Left renal pelvis (tissue), 4 donors: ENCODE measurements at places on chromosomes 13 and 19. TPM values are rescaled to one million over a fixed set of nuclear protein-coding genes. Genes with fewer than 3 reads are reported as not detected.

GRCh38 chr13:74820809-74821208 is 661.2 kb downstream of the TBC1D4 start:
- no peak for DNase-seq

- DNase-seq: no peak
These were observed 8.8 kb upstream of the GNG7 start for GRCh38 chr19:2711172-2711874.

GRCh38 chr19:8081569-8082550 is 29.3 kb downstream of the CCL25 start:
- no peak for DNase-seq

WDR62 gene
- polyA plus RNA-seq: 4.4 TPM

COL4A1 gene
- polyA plus RNA-seq: 482 TPM

DNA sequence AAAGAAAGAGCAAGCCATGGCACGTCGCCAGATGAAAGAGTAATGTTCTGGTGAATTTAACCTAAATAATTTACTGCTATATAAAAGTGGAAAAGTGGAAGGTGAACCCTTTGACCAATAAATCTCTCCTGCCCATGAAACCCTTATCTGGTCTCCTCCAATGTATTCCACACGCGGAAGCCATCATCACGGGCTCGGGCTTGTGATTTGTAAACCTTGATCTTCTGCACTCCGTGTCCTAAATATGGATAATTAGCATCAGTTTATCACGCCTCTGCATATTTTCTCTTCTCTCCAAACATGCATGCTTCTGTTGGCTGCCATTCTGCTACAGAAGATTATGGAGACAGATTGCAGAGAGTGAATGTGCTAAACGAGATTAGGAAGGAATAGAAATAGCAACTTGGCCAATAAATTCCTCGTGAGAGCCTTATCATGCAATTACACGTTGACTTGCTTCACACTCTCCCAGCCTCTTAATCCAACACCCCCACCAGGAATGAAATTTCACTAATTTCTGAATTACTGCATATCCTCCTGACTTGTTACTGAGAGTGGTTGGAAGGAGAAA is 34.5 kb downstream of the SOX1 start:
- DNase-seq: no peak

DNA sequence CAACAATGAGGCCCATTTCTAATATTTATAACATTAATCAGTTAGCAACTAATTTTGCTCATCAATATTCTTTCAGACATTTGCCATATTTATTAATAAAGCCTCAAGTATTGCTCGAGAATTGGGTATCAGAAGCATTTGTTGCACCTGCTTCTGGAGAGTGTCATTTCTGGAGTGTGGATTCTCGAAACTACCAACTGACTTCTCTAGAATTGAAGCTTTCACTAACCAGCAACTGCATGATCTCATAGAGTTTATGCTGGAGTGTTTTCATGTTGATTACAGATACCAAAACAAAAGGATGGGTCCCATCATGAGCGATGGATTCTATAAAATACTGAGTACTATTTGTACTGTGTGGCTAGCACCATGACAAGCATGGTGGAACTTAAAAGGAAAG is 121.0 kb upstream of the SLC7A1 start:
- DNase-seq: no peak

DNA sequence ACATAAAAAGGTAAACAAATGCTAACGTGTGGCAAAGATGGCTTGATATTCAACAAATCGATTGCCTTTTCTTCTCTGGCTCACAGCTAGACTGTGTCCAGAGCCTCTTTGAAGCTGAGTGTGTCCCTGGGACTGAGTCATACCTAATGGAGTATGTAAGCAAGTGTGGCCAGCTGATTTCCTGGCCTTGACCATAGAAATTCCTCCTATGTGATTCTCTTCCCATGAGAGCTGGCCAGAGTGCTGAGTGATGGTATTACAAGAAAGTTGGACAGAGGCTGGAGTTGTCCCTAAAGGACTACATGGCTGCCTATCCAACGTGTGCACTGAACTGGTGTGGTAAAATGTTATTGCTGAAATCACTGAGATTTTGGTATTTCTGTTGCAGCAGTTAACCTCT is 320.1 kb upstream of the SLC10A2 start:
- DNase-seq: no peak

GRCh38 chr19:41500443-41500842 is 57.5 kb downstream of the ERICH4 start:
- DNase-seq: no peak

- no peak for DNase-seq
These were observed 159.6 kb downstream of the FOXO1 start for GRCh38 chr13:40506592-40507446.

DNA sequence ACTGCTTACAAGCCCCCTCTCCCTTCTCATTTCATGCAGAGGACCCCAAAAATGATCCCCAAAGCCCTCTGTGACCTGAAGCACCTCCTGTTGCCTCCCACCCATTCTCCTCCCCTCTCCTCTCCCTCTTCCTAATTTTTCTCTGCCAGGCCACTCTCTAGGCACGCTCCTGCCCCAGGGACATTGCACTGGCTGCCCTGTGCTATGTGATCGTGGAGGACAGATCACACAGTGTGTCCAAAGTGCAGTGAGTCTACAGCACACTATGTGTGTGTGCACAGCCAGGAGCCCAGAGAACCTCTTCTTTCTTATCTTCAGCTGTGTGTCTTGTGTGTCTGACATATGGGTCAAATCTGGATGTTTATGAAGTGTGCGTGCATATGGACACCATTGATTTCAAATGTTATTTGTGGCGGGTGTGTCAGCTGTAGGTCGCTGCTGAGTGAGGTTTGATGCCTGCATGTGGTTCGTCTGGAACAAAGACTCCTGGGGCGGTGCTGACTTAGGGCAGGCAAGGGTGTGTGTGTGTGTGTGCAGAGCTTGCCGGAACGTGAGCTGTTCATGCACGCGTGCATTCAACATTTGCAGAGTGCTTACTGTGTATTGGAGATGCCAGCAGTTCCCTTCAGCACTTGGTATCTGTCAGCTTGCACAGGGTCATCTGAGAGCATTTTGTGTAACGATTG is 2.1 kb upstream of the KLHL26 start:
- no peak for DNase-seq

DNA sequence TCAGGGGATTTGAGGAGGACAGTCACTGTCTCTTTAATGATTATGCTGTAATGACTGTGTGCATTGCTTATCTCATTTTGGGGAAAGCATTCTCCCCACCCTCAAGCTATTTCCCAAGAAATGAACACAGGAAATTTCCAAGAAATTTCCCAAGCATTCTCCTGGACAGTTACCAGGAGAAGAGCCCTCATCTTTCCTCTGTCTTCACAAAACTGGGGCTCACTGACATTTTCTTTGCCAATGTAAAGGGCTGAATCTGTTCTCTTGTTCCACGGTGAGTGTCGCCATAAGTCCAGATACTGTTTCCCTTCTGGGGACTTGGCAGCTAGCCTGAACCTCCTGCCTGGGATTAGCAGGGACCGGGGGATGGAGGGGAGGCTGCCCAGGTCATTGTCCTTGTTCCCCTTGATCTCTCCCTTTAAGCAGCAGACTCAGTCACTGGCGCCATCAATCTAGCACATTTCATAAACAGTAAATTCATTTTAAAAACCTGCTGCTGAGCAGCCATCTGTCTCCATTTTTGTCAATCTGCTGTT is 172.8 kb downstream of the DNAJC15 start:
- no peak for DNase-seq

GRCh38 chr13:18949489-18949761 is 232.2 kb downstream of the TUBA3C start:
- no peak for DNase-seq

GRCh38 chr13:36717966-36718545 is 44.2 kb downstream of the SERTM1 start:
- DNase-seq: no peak

- no peak for DNase-seq
These were observed 472.2 kb downstream of the MYO16 start for GRCh38 chr13:109101550-109102144.

GRCh38 chr19:812049-812746 is 9.6 kb downstream of the PLPPR3 start:
- DNase-seq: no peak

DNA sequence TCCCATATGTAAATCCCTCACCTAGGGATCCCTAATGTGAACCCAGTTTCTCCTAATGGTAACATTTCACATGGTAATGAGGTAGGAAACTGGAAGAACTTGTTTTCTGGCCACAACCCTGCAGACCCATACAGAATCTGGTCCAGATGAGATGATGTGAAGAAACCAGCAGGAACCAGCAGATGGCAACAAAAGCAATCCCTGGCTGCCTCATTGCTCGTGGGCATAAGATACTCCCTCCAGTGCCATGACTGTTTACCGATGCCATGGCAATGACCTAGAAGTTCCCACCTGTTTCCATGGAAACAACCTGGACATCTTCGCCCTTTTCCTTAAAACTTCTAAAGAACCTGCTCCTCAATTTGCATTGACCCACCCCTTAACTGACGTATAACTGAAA is 1.4 kb upstream of the CD209 start:
- DNase-seq: no peak

SIGLEC5 gene
- polyA plus RNA-seq: 0.62 TPM

CBY2 gene
- not detected for polyA plus RNA-seq

- DNase-seq: no peak
These were observed 57.8 kb downstream of the CCDC70 start for GRCh38 chr13:51919531-51919930.

- DNase-seq: no peak
These were observed 51.6 kb downstream of the UFM1 start for GRCh38 chr13:38401276-38401675.

- DNase-seq: no peak
These were observed 8.8 kb downstream of the GRAMD1A start for GRCh38 chr19:35008891-35009341.
